ENCODE measurements at places on chromosomes 3 and 15.

DNA sequence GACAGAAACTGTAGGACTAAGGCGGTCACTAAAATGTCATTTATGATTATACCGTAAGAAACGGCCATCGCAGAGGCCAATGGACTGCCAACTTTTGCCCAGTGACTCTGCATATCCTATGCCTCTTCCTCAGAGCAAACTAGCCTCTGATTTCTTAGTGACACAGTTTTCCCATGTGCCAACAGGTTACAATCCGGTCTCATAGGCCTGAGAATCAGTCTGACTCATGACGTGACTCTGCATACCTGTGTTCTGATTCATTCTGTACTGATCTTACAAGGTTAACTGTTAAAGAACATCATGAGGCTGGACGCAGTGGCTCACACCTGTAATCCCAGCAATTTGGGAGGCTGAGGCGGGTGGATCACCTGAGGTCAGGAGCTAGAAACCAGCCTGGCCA is 17.8 kb downstream of the RUBCN start:
- no peak for DNase-seq

GRCh38 chr3:169660709-169661360 is 2.7 kb downstream of the MECOM start:
- DNase-seq, result no peak

- DNase-seq, result no peak
Measured at GRCh38 chr15:73756390-73756789, 3.2 kb upstream of the INSYN1 start.

DNA sequence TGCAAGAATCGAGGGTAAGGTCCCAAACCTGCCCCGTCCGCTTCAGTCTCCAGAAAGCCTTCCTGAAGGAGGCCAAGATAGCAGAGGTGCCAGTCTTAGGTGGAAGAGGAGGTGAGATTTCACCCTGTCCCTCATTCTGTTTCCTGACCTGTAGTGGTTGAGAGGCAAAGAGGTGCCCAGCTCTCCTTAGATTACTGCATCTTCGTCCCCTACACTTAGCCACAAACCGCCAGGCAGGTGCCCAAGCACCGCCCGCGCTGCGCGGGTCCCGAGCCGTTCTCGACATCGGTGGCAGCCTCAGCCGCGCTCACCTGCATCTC is 23.8 kb upstream of the POLG start:
- no peak for DNase-seq

DNA sequence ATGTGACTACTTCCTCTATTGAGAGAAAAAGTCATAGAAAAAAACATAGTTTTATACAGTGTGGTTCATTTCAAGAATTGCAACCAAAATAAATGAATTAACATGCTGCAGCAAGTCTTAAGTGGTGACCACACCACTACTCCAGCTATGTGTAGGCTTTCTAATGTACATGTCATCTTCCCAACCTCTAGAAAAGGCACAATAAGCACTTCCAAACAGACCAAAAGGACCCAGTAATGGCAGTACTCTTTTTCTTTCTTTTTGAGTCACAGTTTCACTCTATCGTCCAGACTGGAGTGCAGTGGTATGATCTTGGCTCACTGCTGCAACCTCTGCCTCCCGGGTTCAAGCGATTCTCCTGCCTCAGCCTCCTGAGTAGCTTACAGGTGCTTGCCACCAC is 219.3 kb upstream of the KBTBD8 start:
- DNase-seq, result no peak

DNA sequence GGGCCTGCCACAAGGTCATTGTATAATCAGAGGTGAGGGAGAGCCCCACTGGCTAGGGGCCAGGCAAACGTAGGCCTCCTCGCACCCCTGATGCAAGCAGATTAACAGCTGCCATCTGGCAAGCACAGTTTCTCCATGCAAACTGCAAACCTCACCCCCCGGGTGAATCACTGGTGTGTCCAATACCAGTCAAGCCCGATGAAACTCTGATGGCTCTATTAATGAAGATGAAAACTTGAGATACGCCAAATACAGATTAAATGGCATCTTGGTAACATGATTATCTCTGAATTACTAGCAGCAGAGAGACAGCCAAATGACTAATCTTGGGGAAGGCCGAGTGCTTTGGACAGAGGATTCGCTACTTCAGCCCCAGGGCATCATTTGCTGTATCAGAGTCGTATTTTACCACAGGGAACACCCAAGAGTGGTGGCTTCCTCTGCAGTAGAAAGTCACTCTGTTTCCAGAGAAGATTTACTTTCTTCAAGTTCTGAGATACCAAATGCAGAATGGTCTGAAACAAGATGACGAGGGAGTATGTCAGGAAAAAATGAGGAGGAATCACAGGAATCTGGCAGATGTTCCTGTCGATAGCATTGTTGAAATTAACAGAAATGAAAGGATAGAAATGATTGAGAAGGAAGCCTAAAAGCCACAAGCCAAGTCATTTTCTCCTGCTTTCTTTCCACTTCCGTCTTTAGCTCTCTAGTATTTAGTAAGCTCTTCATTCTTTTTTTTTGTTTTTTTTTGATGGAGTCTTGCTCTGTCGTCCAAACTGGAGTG is 96.2 kb upstream of the NR2F2 start:
- DNase-seq, result no peak

- DNase-seq, result no peak
Measured at GRCh38 chr3:176765382-176765900, 431.8 kb downstream of the TBL1XR1 start.

GRCh38 chr3:80331494-80332170 is 563.8 kb upstream of the ROBO1 start:
- DNase-seq, result no peak

DNA sequence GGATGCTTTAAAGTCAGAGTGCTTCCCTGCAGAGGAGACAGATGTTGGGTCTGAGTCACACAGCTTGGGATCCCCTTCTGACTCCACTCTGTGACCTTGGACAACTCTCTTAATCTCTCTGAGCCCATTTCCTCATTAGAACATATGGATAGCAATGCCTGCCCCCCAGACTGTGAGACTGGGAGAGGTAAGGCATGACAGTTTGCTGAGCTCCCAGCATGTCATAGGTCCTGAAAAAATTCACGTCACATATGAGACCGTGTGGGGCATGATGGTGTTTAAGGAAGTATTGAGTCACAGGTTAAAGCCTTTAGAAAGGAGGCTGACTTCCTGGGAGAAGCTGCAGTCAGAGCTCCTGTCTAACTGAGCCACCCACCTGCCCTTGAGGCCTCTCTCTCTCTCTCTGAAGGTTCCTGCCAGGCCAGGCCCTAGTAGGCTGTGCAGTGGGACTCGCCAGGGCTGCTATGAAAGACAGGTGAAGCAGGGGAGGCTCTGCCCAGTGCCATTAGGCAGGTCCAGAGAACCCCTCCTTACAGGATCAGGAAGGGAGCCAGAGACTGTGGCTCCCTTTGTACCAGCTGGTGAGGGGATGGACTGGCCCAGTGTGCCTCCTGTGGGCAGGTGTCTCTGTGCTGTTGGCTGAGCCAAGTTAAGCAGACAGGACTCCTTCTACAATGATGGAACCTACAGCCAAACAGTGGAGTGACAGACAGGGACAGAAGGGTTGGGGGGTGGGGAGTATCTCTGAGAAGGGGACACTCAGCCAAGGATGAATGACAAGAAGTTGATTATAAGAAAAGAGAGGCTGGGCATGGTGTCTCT is 19.5 kb upstream of the DOCK3 start:
- DNase-seq, result no peak
